ENCODE measurements at places on chromosomes 3 and 15. TPM values are rescaled to one million over a fixed set of nuclear protein-coding genes. Genes with fewer than 3 reads are reported as not detected.

- peaks cover 22% of the 10 kb centered on the region for H3K27me3 ChIP-seq
- DNase-seq, result no peak
- no peak overlapping the region for H3K27ac ChIP-seq
- H3K36me3 ChIP-seq, result no peaks in the 10 kb centered on the region
- H3K4me3 ChIP-seq, result no peak overlapping the region
These were observed 41.3 kb upstream of the RPL32 start for GRCh38 chr3:12882336-12883310.

- H3K4me1 ChIP-seq, result peaks cover 37% of the 10 kb centered on the region
- H3K27ac ChIP-seq, result no peak overlapping the region
- no peaks in the 10 kb centered on the region for H3K27me3 ChIP-seq
- no peak for DNase-seq
- no peaks in the 10 kb centered on the region for H3K36me3 ChIP-seq
- H3K4me3 ChIP-seq, result peak overlapping the region; percentile 9
These were observed 3.9 kb upstream of the FSIP1 start for GRCh38 chr15:39786447-39787056.

DNA sequence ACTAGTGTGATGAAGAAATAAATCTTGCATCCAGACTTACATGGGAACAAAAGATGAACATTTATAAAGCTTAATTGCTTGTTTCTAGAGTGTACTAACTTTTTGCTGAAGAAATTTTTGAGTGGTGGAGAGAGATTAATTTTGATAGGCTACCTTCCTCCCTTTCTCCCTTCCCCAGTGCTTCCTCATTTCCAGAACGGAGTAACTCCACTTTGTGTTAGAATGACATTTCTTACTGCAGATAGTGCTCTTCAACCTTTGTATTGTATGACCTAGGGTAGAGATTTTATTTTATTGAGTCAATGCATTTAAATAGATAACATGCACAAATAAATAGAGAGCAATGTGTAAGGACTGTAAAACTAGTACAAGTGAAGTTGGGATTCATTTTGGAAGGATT lies 1.9 kb downstream of the ATP1B3 start:
- peaks cover 7% of the 10 kb centered on the region for H3K27me3 ChIP-seq
- peaks cover 22% of the 10 kb centered on the region for H3K4me1 ChIP-seq
- DNase-seq, result no peak
- H3K36me3 ChIP-seq, result peaks cover 2% of the 10 kb centered on the region
- no peak overlapping the region for H3K27ac ChIP-seq

DNA sequence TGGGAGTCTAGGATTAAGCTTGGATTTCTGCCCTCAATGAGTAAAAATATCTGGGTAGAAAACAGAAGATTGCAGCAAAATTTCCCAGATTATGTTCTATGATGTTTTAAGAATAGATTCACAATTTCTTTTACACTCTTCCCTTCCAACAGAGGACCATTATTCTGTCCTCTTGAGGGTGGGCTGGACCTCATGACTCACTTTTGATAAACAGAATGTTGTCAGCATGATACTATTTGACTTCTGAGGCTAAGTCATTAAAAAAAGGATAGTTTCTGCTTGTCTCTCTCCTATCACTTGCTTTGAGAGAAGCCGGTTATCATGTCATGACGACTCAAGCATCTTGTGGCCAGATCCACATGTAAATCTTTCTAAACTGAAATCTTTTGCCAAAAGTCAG lies 396.2 kb upstream of the CDIN1 start:
- H3K4me3 ChIP-seq, result no peak overlapping the region
- no peaks in the 10 kb centered on the region for H3K27me3 ChIP-seq
- no peaks in the 10 kb centered on the region for H3K36me3 ChIP-seq
- H3K27ac ChIP-seq, result no peak overlapping the region

DNA sequence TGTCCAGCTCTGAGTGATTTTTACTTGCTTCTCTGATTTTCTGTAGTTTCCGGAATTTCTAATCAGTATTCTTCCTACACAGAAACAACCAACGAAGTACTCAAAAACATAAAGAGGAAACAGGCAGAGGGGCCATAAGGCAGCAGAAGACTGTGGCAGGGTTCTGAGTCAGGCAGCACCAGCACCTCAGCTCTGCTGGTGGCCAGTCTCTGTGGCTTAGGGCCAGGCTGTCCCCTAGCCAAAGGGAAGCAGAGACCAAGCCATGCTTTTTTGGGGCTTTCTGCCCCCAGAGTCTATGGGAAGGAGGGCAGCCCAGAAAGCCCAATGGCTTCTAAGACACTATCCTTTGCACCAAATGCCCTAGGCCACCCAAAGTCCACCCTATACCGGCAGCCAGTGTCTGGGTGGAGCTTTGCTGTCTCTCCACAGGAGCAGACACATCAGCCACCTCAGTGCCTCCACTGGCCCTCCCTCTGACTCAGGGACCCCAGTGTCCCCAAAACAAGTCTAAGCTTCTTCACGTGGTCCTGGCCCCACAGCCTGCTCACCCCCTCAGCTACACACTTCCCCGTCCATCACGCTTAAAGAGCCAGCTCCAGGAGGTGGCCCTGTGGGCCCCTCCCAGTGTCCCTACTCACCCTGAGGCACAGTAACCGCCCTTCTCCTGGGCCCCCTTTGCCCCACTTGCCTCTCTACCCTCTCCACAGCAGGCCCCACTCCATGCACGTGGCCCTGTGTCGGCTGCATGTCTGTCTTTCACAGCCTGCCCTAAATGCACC lies 46.2 kb downstream of the CCDC12 start:
- no peak overlapping the region for H3K4me3 ChIP-seq
- H3K27ac ChIP-seq, result peak overlapping the region; percentile 62
- H3K4me1 ChIP-seq, result peaks cover 30% of the 10 kb centered on the region
- peaks cover 16% of the 10 kb centered on the region for H3K36me3 ChIP-seq

- H3K36me3 ChIP-seq, result no peaks in the 10 kb centered on the region
- no peak for DNase-seq
- H3K27ac ChIP-seq, result no peak overlapping the region
- no peak overlapping the region for H3K4me3 ChIP-seq
- H3K27me3 ChIP-seq, result no peaks in the 10 kb centered on the region
These were observed 453.1 kb downstream of the EPHA3 start for GRCh38 chr3:89560568-89560967.

DNA sequence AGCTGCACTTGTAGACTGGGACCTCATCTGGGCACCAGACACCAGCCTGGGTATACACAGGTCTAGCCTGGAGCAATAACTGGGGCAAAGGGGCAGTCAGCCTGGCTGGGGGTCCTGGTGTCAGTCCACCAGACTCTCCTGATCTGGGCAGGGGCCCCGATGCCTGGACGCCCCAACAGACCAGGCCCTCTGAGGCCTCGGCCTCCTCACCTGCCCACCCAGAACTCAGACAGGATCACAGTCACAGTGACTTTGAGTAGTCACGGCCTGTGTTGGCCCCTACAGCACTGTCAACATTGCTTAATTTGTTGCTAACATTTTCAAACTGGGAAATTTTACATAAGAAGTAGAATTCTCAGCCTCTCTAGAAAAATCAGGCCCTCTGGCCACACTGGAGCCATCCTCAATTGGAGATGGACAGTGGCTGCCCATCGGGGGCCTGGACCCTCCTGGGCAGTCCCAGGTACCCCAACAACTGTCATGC lies 5.8 kb downstream of the TWF2 start:
- H3K27ac ChIP-seq, result peak overlapping the region; percentile 52
- H3K36me3 ChIP-seq, result peaks cover 2% of the 10 kb centered on the region
- H3K4me3 ChIP-seq, result no peak overlapping the region
- no peak for DNase-seq
- no peaks in the 10 kb centered on the region for H3K27me3 ChIP-seq

- no peak overlapping the region for H3K4me3 ChIP-seq
- DNase-seq, result no peak
- H3K27ac ChIP-seq, result peak overlapping the region; percentile 65
- H3K27me3 ChIP-seq, result no peaks in the 10 kb centered on the region
- peaks cover 12% of the 10 kb centered on the region for H3K4me1 ChIP-seq
- H3K36me3 ChIP-seq, result peaks cover 2% of the 10 kb centered on the region
These were observed 46.1 kb downstream of the ABHD5 start for GRCh38 chr3:43736558-43737440.

DNA sequence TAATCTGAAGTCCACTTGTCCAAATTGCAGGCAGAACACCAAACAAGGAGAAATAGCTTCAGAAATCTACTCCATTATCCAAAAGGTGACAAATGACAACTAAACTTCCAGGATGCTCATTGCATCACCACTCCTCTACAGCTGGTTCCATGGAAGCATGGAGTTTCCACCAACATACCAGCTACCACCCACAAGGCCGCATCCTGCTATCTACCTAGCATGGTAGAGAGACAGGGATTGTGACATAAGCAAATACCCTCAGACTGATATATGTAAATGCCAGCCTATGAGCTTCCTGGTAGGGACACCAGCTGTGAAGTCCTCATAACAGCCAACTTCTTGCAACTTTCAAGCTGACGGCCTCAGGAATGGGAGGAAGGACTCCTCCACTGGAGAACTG lies at the start of gene TRIM42:
Gene TRIM42, plus strand, starts transcription at position 301 of the 400 bp plus-strand sequence. CDS start 166 bp downstream, outside the sequence.
- no peak within 1 kb of the TSS for H3K27ac ChIP-seq
- H3K4me3 ChIP-seq, result no peak within 1 kb of the TSS
- H3K27me3 ChIP-seq, result peaks cover 3% of the 10 kb centered on the region
- H3K4me1 ChIP-seq, result no peaks in the 10 kb centered on the region
- no peak for DNase-seq

- H3K27me3 ChIP-seq, result peaks cover 6% of the 10 kb centered on the region
- H3K27ac ChIP-seq, result no peak overlapping the region
- H3K4me3 ChIP-seq, result no peak overlapping the region
- DNase-seq, result no peak
These were observed 16.9 kb downstream of the CEP19 start for GRCh38 chr3:196694941-196695848.

GRCh38 chr15:100949691-100950090 lies 30.5 kb downstream of the LRRK1 start:
- no peaks in the 10 kb centered on the region for H3K27me3 ChIP-seq
- no peaks in the 10 kb centered on the region for H3K36me3 ChIP-seq
- no peaks in the 10 kb centered on the region for H3K4me1 ChIP-seq
- no peak overlapping the region for H3K4me3 ChIP-seq
- no peak for DNase-seq
- H3K27ac ChIP-seq, result no peak overlapping the region

GRCh38 chr3:177426878-177427495 lies 229.7 kb upstream of the TBL1XR1 start:
- no peaks in the 10 kb centered on the region for H3K36me3 ChIP-seq
- H3K4me3 ChIP-seq, result no peak overlapping the region
- H3K27ac ChIP-seq, result no peak overlapping the region
- peaks cover 24% of the 10 kb centered on the region for H3K4me1 ChIP-seq

DNA sequence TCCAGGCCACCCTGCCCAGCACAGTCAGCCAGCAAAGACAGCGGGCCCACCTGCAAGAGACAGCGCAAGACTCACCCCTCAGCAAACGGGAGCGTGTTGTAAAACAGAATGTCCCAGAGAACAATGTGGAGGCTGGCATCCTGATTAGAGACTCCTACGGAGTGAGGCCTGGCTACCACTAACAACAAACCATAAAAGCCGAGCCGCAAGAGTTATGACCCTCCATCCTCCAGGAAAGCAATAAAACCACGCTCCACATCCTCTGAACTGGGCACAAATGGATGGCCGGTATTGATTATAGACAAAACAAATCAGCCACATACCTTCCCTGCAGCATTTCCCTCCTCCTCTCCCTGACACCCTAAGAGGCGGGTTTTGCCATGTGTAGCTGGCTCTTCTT lies 75.8 kb upstream of the LIPC start:
- no peak overlapping the region for H3K27ac ChIP-seq
- peaks cover 2% of the 10 kb centered on the region for H3K4me1 ChIP-seq
- DNase-seq, result no peak
- H3K36me3 ChIP-seq, result no peaks in the 10 kb centered on the region

GRCh38 chr3:2940062-2940461 lies 170.1 kb downstream of the IL5RA start:
- no peaks in the 10 kb centered on the region for H3K36me3 ChIP-seq
- H3K4me1 ChIP-seq, result no peaks in the 10 kb centered on the region
- H3K27ac ChIP-seq, result no peak overlapping the region
- no peak overlapping the region for H3K4me3 ChIP-seq
- DNase-seq, result no peak

- peaks cover 35% of the 10 kb centered on the region for H3K27me3 ChIP-seq
- no peak overlapping the region for H3K27ac ChIP-seq
- H3K4me1 ChIP-seq, result no peaks in the 10 kb centered on the region
- no peaks in the 10 kb centered on the region for H3K36me3 ChIP-seq
- H3K4me3 ChIP-seq, result no peak overlapping the region
- DNase-seq, result no peak
These were observed 63.5 kb upstream of the PRR20G start for GRCh38 chr3:127351321-127351720.

DNA sequence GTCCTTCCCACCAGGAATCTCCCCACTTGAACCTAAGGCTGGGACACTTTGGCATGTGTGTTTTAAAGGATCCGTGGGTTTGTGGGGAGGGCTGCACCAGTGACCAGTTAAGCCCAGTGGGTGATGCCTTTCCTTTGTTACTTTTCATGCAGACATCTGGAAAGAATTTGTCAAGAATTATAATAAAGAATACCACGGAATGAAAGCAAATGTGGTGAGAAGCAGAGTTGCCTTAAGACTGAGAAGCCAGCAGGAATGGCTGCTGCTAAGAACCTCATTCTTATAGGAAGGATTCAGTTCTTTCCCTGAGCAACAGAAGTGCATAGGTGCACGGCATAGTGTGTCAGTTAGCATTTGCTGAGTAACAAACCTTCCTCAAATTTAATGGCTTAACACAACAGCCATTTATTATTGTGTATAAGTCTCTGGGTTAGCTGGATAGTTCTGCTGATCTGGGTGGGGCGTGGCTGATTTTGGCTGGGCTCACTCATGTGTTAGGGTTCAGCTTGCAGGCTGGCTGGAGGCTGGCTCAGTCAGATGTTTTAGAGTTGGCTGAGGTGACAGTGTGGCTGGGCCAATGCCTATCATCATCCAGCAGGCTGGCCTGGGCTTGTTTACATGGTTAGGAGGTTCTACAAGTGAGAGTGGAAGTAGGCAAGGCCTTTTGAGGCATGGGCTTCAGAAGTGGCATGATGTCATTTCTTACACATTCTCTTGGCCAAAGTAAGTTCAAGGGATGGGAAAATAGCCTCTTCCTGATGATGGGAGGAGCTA lies 262.7 kb upstream of the CTDSPL start:
- no peak for DNase-seq
- no peak overlapping the region for H3K4me3 ChIP-seq

DNA sequence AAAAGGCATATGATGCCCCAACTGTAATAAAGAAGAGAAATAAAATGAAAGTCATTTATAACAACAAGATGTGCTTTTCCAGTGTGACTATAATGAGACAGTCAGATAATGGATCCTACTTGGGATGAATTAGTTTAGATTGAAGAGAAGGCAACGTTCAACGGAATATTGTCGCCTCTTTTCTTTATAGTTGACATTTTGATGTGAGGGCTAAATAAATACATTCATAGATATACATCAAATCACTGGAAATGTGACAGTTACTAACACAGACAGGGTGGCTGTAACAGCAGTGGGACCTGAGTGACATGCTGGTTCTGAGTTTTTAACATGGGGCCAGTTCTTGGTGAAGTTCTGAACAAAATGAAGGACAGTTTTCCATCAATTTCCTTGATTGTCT lies 61.1 kb upstream of the ATP2B2 start:
- peaks cover 22% of the 10 kb centered on the region for H3K27me3 ChIP-seq
- no peak overlapping the region for H3K27ac ChIP-seq
- H3K4me3 ChIP-seq, result no peak overlapping the region
- no peaks in the 10 kb centered on the region for H3K4me1 ChIP-seq

The UBE3A gene
- total RNA-seq, result 118 TPM

The XIRP1 gene
- 0.16 TPM for total RNA-seq

The MNS1 gene
- 4.5 TPM for total RNA-seq

The ERC2 gene
- total RNA-seq, result 34.8 TPM

The ST8SIA2 gene
- total RNA-seq, result 19.7 TPM

The MAGI1 gene
- 150 TPM for total RNA-seq

The CD96 gene
- not detected for total RNA-seq

The TMEM207 gene
- total RNA-seq, result not detected

The FAM107A gene
- not detected for total RNA-seq

Data from progenitor cell of endocrine pancreas (in vitro differentiated cells).